ENCODE measurements at places on chromosomes 6 and 20.

DNA sequence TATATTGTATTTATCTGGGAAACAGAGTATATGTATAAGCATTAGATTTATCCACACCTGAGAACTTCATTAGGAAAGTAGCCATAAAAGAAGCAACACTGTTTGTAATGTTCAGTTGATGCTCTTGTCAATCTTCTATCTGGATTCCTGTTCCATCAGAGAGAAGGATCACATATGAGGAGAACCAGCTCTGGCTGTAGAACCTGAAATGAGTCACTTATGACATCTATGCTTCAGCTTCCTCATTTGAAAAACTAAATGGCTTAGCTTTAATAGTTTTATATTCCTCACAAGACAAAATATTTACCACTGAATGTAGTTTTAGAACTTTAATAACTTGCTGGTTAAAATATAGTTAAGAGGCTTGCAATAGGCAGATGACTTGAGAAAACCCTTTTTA is 144.7 kb downstream of the TASP1 start:
- DNase-seq: no peak

DNA sequence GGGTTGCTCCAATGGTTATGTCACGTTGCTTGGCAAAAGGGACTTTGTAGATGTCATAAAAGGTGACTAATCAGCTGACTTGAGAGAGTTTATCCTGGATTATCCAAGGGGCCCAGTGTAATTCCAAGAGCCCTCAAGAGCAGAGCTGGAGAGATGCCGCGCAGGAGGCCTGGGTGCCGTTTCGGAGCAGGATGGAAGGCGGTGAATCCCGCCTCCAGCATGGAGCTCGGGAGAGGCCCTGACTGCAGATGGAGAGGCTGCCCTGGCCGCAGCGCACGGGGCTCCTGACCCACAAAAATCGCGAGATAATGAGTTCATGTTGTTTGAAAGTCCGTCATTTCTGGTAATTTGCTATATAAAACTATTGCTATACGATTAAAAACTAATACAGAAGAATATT is 219.8 kb downstream of the ZDHHC14 start:
- no peak for DNase-seq

DNA sequence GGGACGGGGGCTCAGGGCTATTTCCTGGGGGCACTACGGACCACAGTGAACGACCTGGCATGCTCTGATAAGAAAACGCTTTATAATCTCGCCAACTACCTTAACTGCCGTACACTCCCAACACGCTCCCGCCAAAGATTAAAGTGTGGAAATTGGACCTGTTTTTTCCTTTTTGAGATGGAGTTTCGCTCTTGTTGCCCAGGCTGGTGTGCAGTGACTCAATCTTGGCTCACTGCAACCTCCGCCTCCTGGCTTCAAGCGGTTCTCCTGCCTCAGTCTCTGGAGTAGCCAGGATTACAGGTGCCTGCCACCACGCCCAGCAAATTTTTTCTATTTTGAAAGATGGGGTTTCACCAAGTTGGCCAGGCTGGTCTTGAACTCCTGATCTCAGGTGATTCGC is 346 bp upstream of the SLC44A4 start:
- DNase-seq: no peak

DNA sequence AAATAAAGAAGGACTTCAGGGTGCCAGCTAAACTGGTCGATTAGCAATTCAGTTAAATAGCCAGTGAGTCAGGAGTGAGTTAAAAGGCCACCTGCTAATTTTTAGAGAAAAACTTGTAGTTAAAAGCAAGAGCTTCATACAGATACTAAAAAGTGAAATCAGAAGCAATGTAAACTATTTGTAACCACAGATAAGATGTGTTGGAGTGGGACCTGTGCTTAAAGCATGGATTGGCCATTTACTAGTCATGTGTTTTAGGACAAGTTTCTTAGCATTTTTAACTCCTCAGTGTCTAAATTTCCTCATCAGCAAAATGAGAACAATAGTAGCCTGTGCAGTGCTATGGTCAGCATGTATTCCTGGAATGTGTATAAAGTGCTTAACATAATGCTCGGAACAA is 23.8 kb upstream of the HDDC2 start:
- DNase-seq: no peak

DNA sequence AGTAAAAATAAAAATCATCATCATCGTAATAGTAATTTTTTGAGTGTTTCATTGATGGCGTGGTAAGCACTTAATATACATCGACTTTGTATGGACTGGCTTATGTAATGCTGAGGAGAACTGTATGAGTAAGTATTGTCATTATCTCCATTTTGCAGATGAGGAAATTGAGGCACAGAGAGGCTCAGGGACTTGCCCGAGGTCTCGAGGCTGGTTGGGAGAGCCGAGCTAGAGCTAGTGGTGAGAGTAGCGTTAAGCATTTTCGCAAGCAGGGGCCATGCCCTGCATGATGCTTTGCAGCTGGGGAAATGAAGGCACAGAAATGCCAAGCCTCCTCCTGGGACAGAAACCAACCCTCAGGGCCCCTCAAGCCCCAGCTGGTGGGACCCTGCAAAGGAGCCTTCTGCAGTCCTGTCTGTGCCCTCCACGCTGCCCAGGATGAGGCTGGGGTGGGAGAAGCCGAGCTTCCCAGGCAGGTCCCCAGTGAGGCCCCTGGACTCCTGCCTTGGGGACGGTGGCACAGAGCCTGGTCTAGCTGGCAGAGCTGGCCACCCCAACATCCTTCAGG is 31.1 kb upstream of the STX16 start:
- DNase-seq: no peak
